Inflammatory macrophage (primary cell): ENCODE measurements at places on chromosomes 5 and 9.

DNA sequence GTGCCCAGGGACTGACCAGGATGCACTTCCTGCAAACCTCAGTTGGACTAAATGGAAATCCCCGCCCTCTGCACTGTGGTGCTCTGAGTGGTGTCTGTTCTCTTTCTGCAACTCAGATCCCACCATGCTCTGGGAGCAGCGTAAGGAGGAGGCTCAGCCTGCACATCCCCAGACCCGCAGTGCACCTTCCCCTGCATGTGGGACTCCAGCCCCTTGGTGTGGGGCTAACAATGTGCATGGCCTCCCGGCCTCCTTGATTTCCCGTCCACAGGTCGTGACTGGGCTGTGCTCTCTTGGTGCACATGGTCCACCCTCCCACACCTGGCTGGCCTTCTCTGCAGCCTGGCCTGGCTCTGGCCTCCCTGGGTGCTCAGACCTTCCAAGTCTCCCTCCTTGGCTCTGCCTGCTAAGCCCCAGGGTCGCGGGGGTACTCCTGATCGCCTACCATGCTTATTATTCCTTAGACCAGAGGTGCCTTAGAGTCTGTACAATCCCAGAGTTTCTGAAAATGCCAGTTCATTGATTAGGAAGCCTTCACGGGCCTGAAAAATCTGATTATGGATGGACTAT is 397.5 kb downstream of the IRX2 start:
- no peak for DNase-seq

- no peak for DNase-seq
Observed at GRCh38 chr9:98559561-98559960, 149.2 kb downstream of the GABBR2 start.

DNA sequence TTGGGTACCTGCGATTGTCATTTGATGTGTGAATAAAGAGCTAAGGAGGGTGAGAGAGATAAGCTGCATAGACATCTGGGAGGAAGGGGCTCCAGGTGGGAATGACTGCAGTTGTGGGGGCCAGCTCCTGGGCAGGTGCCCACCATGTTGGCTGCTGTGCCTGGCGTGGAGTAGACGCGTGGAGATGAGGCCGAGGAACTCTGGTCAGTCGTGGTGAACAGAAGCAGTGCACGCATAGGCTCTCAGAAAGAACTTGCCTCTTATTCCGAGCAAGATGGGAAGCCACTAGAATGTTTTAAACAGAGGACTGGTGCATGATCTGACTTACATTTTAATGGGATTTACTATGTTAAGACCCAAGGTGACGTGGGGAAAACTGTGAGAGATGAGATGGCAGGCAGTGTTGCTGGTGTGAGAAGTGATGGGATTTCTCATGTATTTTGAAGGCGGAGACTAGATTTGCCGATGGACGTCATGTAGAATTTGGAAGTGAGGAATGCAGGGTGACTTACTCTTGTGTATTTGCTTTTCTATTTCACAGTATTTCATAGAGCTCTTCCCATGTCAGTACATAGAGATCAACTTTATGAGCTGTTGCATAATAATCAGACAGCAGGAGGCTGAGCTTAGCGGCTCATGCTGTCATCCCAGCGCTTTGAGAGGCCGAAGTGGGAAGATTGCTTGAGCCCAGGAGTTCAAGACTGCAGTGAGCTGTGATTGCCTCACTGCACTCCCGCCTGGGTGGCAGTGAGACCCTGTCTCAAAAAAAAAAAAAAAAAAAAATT is 71.1 kb downstream of the EHMT1 start:
- DNase-seq = peak; percentile 48

DNA sequence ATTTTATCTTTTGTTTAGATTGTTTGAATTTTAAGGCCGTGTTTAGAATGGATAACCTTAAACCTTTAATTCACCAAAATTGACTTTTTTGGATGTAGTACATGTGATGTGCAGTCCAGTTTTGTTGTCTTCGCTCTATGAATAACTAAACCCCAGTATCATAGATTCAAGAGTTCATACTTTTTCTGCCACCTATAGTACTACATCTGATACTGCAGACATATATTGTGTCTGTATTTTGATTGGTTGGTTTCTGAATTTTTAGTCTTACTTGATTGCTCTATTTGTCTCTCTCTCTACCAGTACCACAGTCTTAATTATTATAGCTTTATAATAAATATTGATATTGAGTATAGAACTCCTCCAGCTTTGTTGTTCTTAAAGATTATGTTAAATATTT is 58.1 kb downstream of the PPIP5K2 start:
- no peak for DNase-seq

GRCh38 chr9:603126-603525 is 238.4 kb upstream of the DMRT1 start:
- no peak for DNase-seq

DNA sequence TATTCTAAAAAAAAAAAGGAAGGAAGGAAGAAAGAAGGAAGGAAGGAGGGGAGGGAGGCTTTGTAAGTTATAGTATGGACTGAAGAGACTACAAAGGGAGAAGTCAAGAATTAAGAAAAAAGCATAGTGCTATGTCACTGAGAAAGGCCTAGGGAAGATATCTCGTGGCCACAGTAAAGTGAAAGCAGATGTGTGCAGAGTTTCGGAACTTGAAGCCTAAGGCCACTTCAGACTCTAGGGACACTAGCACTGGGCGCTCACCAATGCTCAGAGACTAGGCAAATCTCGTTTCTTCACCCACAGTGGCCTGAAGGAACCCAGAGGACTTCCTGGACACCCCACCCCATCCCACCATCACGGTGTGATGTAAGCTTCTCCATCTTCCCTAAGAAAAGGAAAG is 181.4 kb upstream of the TRPM3 start:
- DNase-seq = no peak

DNA sequence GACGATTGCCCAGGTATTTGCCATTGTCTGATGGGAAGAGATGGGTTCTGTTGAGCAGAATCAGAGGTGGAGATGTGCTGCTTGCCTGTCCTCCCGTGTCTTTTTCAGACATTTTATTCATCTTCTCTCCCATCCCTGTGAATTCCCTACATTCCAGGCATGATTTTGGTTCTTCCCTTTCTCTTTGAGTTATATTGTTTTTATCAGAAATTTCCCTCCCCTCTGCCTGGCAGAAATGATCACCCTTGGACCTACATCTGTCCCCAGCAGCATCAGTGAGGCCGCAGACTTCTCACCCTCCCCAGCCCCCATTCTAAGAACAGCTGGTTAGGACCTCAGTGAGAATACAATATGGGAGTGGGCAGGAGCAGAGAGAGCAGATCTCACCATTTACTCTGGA is 640.2 kb downstream of the CCDC171 start:
- no peak for DNase-seq

DNA sequence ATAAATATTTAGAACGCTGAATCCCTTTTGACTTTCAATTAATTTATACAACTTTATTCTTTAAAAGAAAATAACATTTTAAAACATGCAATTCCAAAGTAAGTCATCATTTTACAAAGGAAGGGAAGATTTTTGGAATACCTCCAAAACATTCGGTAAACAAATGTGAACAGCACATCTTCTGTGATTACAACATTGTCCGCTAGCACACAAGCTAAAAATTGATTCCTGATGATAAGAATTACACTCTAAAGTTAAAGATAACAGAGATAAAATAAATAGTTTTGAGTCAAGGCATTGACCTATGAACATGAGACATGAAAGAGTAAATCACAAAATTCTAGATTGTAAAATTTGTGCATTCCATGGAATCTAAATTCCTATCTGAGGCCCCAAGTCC is 56.2 kb upstream of the TRAF1 start:
- no peak for DNase-seq

DNA sequence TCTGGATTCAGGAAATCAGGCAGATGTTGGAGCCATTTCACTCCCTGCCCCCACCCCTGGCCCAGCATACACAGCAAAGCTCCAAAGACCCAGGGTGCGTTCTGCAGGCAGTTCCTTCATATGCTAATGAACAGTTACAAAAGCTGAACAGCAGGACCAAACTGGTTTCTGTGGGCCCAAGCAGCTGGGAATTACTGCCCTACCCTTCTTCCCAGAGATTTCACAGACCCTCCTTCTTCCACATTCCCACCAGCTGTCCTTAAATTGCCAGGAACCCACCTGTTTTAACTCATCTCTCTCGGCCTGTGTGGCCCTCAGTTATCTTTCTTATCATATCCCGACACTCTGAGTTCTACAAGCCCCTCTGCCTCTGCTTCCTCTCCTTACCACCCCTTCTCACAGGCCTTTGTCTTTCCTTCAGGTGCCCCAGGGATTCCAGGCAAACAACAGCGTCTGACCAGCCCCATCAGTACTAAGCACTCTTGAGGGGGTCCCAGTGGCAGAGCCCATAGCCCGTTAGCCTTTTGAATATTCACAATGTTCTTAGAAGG is 10.6 kb upstream of the F2RL1 start:
- no peak for DNase-seq

GRCh38 chr9:70407081-70407503 is 7.4 kb downstream of the KLF9 start:
- no peak for DNase-seq

GRCh38 chr9:126612813-126613641 is 701 bp upstream of the LMX1B start:
- DNase-seq = no peak

DNA sequence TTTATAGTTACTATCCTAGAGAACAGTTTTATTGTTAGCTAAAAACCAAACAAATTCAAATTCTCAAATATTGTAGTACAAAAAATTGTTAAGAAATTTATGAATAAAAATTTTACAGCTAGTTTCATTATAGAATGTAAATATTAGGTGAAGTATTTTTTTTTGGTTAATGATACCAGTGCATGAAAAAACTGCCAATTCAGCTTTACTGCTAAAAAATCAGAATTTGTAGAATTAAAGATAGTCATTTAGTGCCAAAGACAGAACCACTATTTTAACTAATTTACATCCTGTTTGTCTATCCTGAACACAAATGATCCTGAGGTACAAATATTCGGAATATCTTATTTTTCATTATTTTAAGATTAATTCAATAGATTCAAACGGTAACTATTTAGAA is 202.6 kb downstream of the FER start:
- DNase-seq = no peak

DNA sequence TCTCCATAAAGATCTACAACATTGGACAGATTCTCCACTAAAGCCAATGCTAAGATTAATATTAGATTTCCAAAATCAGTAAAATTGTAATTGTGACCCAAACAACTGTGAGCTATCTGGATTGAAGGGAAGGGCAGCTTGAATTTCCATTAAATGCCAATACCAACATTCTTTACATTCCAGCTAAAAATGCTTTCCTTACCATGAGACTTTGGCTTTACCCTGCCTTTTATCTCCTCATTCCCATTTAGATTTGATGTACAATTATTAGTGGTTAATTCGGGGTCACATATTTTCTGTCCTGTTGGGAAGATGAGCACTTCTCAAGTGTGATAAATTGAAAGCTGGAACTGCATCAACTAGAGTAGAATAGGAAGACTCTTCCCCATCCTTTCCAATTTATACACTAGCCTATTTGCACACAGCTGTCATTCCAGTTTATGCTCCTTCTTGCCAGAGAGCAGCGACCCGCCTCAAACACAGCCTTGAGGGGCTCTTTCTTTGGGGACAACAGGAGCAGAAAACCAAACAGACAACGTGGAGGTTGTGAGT is 33.1 kb upstream of the MYOT start:
- no peak for DNase-seq

GRCh38 chr9:127318651-127319167 is 54.1 kb downstream of the GARNL3 start:
- DNase-seq = no peak

DNA sequence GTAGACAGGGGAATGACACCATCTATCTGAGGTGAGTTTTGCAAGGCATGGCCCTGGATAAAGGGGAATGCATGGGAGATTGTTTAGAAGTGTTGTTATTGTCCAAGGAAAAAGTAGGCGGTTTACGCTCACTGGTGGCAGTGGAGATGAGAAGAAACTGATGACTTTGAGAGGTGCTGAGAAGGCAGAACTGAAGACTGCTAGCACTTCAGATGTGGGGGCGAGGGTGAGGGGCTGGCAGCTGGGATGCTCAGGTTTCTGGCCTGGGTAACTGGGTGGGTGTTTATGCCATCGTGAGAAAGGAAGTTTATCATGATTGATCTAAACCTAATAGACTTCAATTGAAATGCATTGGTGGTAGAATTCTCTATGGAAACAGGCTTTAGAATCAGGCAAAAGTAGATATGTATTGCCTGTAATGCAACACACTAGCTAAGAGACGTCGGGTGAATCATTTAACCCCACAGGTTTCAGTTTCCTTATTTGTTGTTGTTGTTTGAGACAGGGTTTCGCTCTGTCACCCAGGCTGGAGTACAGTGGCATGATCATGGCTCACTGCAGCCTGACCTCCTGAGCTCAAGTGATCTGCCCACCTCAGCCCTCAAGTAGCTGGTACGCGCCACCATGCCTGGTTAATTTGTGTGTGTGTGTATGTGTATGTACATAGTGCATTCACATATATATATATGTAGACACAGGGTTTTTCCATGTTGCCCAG is 123.5 kb downstream of the SLC24A2 start:
- no peak for DNase-seq

DNA sequence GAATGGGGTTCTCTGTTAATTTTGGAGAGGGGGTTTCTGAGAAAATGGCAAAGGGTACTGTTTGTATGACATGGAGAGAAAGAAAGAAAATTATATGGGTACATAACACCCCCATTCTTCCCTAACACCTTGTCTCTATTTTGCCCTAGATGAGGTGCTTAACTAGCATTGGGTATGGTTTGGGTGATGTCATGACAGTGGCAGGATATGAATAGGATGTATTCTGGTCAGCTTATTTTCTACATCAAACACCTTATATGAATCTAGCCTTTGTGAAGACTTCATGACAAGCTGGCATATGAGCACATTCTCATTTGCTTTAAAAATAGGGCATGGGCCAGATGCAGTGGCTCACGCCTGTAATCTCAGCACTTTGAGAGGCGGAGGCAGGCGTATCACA is 58.6 kb downstream of the LNPEP start:
- no peak for DNase-seq
